ENCODE measurements at places on chromosomes 12 and 14. TPM values are rescaled to one million over a fixed set of nuclear protein-coding genes. Genes with fewer than 3 reads are reported as not detected.

DNA sequence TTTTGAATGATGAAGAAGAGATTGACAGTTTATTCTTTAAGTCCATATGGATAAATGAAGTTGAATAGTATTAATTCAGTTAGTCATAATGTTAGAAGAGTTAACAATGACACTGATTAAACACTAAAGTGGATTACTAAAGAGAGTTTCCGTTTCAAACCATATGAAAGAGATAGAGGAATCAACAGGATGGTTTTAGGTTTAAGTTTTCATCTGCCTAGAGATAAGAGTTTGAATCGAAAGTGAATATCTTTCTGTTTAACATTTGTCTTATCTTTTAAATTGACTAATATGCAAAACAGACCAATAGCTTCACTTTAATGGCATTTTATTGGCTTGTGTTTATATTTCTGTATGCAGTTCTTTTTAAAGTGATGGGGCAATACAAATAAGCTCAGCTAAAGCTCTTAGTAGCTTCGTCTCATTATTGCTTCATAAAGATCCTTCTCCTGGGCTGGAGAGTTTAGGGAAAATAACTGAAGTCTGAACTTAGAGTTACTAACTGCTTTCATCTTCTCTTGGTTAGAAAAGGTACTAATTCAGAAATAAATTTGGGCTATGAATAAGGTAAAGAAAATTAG is 66.0 kb downstream of the MIPOL1 start:
- no peak for DNase-seq

DNA sequence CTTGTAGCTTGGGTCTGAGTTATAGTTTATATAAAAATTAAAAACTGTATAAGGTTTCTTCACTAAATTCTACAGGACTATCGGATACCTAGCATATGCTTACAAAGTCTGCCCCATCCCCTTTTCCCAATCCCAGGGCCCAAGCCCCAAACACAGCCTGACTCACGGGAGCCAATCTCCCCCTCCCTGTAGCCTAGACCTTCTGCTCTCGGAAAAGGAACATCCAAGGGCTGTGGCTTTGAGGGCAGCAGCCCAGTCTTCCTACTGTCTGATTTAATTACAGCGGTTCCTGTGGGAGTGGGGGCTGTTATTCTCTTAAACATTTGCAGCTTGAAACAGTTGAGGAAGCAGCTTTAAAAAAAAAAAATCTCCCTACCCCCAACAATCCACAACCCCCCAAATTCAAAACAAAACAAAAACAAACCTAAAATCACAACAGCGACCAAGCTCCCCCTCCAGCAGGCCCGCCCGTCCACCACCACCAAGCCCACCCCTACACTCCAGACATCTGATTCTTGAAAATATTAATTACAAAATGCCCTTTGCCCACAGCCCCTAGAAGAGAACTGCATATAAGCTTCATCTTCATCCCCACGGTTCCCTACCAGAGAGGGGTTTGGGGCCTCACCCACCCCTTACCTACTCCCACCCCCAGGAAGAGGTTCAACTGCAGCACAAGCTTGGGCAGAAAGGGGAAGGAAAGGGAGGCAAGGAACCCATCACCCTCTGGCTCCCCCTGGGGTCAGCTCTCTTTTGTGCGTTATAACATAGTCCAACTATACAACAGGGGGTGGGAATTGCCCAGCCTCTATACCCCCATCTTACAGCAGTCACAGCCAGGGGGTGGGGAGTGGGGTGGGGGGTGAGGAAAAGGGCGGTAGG is 1.1 kb upstream of the PRKAG1 start:
- DNase-seq: peak; percentile 70

The PMCH gene
- not detected for total RNA-seq

- peak; percentile 22 for DNase-seq
These were observed 167.5 kb upstream of the FKBP4 start for GRCh38 chr12:2627076-2627834.

DNA sequence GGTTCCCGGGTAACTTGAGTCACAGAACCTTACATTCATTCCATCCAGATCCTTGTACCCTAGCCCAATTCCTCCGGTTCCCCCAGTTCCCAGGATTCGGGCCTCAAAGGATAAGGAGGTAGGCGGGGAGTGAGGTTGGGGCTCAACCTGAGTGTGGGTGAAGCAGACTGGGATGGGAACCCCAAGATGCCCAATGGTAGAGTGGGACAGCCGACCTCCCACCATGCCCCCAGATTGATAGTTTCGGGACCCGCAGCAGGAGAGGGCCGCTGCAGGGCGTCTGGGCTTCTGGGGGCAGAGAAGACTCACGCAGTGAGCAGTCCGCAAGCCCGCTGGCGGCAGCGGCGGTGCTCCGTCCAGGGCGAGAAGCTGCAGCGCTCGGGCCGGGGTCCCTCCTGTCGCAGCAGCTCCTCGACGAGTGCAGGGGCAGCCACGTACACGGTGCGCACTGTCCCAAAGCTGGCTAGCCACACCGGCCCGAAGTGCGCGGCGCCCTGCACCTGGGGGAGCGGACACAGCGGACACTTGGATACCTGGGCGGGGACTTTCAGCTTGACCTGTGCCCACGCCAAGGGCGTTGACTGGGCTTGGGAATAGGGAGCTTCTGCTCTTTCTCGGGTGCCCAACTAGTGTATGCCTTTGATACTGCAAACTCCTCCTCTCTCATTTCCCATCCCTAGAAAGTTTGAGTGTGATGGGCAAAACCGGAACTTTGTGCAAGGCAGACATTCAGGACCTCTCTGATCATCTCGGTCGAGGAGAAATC is 997 bp downstream of the CYP27B1 start:
- peak; percentile 54 for DNase-seq

DNA sequence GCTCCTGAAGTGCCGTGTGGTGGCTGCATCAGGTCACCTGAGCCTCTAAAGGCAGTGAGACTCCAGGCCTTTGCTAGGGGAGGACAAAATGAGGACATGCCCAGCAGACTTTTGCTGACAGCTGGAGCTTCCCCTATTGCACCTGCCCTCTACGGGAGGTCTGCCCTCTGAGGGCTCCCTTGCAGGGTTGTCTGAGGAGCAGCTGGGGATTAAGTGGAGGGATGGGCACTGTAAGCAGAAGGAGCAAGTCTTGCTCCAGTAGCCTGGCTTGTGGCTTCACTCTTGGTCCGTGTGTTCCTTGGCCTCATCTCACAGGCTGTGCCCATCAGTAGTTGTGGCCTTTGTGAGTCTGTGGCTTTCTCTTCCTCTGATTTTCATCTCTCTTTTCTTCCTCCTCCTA is 66.9 kb upstream of the NRXN3 start:
- no peak for DNase-seq

The KIF5A gene
- total RNA-seq: 1.3 TPM

DNA sequence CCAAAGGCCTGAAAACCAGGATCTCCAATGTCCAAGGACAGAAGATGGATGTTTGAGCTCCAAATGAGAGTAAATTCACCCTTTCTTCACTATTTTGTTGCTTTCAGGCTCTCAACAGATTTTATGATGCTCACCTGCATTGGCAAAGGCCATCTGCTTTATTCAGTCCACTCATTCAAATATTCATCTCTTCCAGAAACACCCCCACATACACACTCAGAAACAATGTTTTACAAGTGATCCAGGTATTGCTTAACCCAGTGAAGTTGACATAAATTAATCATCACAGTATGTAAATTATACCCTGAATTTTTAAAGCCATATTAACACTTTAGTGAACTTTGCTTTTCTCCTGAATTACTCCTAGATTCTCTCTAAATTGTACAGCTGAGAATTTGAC is 63.3 kb downstream of the DUSP6 start:
- no peak for DNase-seq

DNA sequence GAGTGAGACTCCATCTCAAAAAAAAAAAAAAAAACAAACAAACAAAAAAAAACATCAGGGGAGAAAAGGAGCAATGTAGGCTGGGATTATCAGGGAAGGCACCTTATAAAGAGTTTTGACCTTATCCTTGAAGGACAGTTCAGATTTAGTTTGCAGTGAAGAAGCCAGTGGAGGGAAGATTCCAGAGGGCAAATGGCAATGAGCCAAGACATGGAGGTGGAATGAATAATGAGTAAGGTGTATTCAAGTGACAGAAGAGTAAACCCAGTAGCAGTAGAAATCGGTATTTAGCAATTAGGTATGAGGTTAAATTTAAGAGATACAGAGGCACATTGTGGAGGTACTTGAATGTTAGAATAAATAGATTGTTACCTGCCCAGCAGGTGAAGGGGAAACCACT is 2.2 kb upstream of the DUSP16 start:
- DNase-seq: no peak

DNA sequence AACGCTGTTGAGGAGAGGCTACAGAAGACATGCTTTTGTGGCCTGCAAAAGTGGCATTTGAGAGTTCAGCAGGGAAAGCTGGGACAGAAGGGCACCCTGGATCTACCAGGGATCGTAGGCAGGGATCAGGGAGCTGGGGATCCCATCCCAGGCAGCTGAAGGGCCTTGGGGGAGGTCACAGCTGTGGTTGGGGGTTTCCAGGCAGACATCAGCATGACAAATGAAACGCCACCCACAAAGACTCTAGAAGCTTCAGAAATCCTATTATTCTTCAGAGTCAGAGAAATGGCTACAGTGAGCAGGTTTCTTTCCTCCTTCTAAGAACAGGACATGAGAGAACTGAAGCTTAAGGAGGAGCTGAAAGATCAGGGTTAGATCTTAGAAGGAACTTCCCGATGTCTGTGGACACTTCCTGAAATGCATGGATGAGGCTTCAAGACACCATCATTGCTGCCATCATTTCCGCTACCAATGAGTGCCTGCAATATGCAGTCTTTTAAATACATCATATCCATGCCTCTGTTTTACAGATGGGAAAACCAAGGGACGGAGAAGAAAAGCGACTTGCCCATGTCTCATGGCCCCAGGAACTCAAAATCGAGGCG is 104.3 kb downstream of the RBM19 start:
- DNase-seq: no peak

All from kidney (tissue), 22 donors.